NCI-H1092 (cell line): ENCODE measurements at places on chromosomes 3 and 15.

DNA sequence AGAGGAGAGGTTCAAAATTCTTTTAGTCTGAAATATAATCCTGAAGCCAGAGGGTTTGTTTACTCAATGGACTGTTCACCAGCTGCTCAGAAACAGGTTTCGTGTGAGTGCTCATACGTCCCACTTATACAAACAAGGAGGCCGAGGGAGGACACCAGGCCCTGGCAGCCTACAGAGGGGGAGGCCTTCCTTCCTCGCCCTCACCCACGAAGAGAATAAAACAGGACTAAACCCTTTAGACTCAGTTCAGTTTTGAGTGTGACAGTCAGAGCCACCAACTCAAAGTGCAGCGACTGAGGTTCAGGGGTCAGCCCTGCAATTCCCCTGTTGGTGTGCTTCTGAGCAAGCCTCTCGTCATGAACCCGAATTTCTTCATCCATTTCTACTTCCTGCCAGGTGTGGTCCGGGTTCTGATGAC is 17.3 kb downstream of the FAM174B start:
- DNase-seq = peak; percentile 83

- peak; percentile 33 for DNase-seq
Measured at GRCh38 chr3:197487911-197488391, 67.8 kb downstream of the BDH1 start.

GRCh38 chr15:39583596-39584265 is 2.9 kb downstream of the THBS1 start:
- DNase-seq = no peak

- no peak for DNase-seq
Measured at GRCh38 chr3:160653512-160653911, 23.4 kb upstream of the ARL14 start.

DNA sequence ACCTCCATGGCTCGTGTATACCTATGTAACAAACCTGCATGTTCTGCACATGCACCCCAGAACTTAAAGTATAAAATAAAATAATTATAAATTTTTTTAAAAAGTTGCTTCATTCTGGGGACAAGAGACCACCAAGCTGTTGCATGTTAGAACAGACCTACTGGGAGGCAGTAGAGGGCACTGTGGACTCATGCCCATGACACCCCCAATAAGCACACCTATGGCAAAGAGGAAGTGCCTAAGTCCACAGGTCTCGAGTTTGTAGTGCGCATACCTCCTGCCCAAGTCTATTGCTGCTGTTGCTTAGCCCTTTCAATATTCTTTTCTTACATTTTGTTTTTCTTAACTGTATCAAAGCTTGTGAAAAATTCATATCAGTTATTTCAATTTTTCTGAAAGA is 267.9 kb upstream of the THBS1 start:
- DNase-seq = no peak

GRCh38 chr3:118991775-118992174 is 42.9 kb downstream of the IGSF11 start:
- DNase-seq = no peak

- no peak for DNase-seq
Measured at GRCh38 chr3:100912976-100913545, 80.2 kb downstream of the ABI3BP start.

DNA sequence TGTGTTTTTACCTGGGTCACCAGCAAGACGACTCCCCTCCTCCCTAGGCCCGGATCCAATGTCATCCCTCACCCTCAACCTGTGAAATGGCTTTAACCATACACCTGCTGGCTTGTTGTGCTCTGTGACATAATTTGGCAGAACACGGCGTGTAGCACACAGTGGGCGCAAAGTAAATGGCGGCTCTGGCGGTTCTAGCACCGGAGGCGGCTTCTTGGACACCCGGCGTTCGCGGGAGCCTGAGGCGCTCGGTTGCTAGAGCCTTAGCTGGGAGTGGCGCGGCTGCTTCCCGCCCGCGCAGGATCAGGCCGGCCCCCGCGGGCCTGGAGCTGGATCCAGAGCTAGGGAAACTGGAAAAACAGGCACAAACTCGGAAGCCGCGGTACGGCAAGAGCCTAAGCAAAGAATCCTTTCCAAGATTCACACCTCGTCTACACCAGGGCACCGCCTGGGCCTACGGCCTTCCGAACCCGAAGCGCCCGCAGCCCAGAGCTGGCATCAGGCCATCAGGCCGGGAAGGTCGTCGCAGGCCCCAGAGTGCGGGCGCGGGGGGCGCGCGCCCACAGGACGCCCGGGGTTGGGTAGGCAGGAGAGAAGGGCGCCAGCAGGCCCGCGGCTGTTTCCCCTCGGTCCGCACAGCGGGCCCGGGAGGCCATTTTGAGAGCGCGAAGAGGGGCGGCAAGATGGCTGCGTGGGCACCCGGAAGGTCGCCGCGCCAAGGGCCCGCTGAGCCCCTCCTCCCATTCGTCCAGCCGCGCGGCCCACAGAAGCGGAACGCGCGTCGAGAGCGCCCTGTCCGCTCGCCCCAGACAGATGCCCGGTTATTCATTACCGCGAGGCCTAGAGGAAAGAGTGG is 43.9 kb upstream of the POLG start:
- no peak for DNase-seq

DNA sequence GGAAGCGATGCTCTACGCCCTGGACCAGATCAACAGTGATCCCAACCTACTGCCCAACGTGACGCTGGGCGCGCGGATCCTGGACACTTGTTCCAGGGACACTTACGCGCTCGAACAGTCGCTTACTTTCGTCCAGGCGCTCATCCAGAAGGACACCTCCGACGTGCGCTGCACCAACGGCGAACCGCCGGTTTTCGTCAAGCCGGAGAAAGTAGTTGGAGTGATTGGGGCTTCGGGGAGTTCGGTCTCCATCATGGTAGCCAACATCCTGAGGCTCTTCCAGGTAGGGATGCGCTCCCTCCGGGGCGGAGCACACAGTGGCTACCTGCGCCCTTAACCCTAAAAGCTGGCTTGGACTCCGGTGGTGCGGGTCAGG is 698 bp downstream of the GRM7 start:
- DNase-seq = no peak

DNA sequence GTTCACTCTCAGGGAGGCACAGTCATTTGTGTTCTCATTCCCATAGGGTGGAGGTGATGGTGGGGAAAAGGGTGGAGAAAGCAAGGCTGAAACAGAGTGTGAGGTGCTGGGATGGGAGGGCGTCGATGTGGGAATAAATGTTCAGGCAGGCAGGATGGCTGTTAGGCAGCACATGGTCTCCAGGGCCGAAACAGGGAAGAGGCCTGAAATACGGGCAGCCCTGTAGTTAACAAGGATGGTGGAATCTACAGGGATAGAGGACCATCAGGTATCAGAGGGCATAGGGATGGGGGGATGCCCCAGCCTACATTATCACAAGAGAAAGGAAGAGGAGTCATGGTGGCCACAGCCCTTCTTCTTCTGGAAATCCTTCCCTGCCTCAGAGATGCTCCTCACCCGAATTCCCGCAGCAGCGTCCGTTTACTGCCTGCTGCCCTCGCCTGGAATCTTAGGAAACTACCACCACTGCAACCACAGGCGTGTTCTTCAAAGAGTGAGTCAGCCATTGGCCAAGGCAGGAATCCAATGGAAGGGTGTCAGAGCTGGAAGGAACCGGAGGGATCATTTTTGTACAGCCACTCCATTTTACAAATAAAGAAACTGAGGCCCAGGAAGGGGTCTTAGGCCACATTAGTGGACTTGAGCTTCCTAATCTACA is 49.7 kb upstream of the POMGNT2 start:
- DNase-seq = peak; percentile 9

- DNase-seq = no peak
Measured at GRCh38 chr15:81942157-81942556, 103.7 kb downstream of the MEX3B start.

GRCh38 chr3:53585049-53585448 is 90.6 kb downstream of the CACNA1D start:
- DNase-seq = no peak

DNA sequence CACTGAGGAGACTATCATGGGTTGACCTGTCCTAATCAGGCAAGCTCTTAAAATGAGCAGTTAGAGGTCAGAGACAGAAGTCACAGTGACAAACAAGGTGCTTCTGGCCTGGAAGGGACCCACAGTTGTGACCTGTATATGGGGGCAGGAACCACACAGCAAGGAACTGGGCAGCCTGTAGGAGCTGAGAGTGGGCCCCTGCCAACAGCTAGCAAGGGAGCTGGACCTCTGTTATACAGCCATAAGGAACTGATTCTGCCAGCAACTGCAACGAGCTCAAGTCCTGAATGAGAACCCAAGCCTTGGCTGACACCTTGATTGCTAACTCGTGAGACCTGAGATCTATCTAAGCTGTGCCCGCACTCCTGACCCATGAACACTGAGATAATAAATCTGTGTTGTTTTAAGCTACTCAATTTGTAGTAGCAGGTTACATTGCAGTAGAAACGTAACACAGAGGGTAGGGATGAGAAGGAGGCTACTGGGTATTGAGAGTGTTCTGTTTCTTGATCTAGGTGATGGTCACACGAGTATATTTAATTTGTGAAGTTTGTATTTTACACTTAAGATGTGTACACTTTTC is 44.5 kb upstream of the MAGI1 start:
- DNase-seq = no peak

GRCh38 chr3:52892290-52892624 is 5.1 kb downstream of the STIMATE start:
- no peak for DNase-seq

GRCh38 chr3:17632401-17633100 is 109.9 kb downstream of the TBC1D5 start:
- no peak for DNase-seq

DNA sequence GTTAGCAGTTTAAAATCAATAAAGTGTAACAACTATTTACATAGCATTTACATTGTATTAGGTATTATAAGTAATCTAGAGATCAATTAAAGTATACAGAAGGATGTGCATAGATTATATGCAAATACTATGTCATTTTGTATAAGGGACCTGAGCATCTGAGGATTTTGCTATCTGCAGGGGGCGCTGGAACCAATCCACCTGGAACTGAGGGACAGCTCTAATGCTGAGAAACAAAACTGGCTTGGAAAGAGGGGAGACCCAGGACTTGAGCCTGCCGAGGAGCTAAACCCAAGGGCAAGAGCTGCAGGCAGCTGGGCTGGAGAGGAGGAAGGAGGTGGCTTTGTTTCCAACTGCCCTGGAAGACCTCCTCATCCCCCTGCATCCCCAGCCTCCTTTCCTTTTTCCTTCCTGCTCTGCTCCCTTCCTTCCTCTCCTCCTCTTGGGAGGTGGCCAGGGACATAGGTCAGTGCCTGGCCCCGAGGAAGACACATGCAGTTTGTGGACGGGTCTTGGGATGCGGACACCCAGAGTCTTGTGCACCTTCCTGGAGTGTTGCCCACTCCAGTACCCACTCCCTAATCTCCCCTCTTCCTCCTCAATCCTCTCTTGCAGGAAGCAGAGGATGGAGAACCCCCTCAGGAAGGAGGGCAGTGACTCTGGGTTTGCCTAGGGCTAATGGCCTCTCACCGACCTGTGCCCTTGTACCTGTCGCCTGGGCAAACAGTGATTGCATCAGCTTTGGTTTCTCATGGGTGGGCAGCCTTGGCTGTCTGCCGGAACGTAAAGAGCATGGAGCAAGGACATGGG is 825 bp upstream of the RTP3 start:
- no peak for DNase-seq

GRCh38 chr3:3101660-3102458 is 8.3 kb downstream of the IL5RA start:
- DNase-seq = no peak

DNA sequence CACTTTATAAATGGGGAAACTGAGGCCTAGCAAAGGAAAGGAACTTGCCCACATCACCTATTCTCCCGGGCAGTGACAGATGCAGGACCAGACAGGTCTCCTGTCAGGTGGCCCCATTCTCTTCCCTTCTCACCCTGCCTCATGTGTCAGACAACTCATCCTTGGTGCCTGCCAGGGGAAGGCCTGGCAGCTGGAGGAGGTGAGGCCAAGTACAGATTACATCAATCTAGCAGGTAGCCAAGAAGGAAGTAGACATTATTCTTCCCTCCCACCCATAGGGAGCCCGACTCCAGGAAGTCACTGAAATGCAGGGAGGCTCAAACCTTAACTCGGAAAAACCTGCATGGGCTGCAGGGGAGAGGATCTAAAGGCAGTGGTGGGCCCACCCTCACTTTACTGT is 39.6 kb downstream of the DAPK2 start:
- no peak for DNase-seq

DNA sequence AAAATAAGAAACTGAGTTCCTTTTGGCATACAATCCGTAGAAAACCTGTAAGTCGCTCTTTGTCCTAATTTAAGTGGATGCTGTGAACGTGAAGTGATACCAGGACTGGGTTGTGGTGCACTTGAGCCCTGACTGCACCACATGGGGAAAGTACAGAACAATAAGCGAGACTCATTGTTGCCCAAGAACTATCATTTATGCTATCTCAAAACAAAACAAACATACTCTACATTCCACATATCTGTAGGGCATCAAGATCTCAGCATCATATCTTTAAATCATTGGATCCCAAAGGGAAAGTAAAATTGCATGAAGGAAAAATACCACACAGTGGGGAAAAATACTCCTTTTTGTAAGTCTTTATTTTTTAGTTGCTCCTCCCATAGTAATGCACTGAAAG is 580.3 kb downstream of the MECOM start:
- DNase-seq = no peak
